ENCODE measurements at places on chromosomes 7 and 10.

- no peak for DNase-seq
Measured at GRCh38 chr10:56991591-56992069, 630.6 kb upstream of the ZWINT start.

GRCh38 chr10:98790817-98791216 is 344.1 kb upstream of the HPS1 start:
- DNase-seq: no peak

DNA sequence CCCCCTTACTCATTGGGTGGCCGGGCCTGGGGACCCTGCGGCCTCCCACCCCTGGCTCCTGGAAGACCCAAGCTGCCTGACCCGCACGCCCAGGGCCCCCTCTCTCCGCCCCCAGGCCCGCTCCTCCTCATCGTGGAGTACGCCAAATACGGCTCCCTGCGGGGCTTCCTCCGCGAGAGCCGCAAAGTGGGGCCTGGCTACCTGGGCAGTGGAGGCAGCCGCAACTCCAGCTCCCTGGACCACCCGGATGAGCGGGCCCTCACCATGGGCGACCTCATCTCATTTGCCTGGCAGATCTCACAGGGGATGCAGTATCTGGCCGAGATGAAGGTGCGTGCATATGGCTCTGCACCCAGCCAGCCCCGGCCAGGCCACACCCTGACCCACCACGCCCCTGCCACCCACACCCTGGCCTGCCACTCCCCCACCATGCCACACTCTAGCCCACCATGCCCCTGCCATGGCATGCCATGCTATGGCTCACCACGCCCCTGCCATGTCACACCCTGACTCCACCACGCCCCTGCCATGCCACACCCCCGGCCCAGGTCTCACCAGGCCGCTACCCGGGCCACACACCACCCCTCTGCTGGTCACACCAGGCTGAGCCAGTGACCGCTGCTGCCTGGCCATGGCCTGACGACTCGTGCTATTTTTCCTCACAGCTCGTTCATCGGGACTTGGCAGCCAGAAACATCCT is 18.7 kb upstream of the CSGALNACT2 start:
- DNase-seq: no peak

DNA sequence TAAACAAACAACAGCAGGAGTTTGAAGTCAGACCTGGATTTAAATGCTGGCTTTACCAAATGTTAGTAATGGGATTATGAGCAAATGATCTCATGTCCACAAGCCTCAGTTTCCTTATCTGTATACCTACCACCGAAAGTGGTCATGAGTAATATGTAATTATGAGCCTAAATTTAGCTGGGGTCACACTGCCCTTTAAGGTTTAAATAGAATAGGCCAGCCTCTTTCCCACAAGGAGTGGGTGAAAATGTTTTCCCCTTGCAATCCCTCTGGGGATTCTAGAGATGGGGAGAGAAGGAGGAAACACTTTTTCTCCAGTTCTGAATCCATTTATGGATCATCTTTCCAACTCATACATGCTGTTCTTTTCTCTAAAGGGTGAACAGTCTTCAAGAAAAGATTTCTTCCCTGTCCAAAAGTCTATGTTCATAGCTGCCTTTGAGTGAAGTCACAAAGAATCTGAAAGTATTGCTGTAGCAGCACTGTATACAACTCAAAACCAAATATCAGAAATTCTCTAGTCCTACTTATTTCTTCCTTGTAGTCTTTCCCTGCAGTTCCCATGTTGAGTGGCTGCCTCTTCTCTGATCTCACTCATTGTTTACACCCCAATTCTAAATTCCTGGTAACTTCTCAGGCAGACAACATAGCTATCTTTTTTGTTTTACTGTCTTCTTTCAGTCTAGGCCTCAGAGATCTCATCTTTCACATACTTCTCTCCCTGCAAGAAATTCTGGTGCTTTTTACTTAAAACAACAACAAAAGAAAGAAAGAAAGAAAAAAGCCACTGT is 7.4 kb upstream of the TSPAN12 start:
- no peak for DNase-seq

DNA sequence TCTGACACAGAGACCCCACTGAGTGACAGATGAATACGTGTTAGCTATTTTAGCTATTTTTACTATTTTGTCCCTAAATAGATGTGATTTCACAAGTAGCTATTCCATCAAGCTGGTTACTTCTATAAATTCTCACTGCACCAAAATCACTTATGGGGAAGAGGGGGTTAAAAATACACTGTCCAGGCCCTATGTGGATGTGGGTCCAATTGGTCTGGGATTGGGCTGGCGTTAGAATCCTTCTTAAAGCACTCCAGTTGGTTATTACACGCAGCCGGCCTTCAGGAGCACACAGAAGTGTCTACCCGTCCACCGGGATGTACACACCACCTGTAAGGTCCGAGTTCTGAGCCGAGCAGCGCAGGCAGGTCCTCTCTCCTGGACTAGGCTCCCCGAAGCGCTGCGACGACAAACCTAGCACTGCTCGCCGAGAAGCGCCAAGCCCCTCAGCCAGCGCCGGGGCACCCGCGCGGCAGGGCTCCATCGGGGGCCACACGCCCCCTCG is 222.3 kb upstream of the MKLN1 start:
- DNase-seq: no peak

All from large intestine (tissue), 12 donors.